Ureter (tissue), 1 donor: ENCODE measurements at places on chromosomes 11 and 22. TPM values are rescaled to one million over a fixed set of nuclear protein-coding genes. Genes with fewer than 3 reads are reported as not detected.

The P2RY2 gene
- total RNA-seq, result 20.2 TPM

GRCh38 chr11:72581067-72581466, 93.2 kb downstream of the PDE2A start:
- no peak for DNase-seq

- DNase-seq, result no peak
These were observed 40.4 kb downstream of the SMIM38 start for GRCh38 chr11:69195824-69196782.

The NEU3 gene
- 10.9 TPM for total RNA-seq

The ZC3H12C gene
- 19.1 TPM for total RNA-seq

- no peak for DNase-seq
These were observed 1328.7 kb upstream of the RAG2 start for GRCh38 chr11:37926772-37927171.

GRCh38 chr22:46212195-46212594, 37.9 kb downstream of the CDPF1 start:
- DNase-seq, result no peak

- no peak for DNase-seq
These were observed 3.4 kb upstream of the PIM3 start for GRCh38 chr22:49956914-49957825.

DNA sequence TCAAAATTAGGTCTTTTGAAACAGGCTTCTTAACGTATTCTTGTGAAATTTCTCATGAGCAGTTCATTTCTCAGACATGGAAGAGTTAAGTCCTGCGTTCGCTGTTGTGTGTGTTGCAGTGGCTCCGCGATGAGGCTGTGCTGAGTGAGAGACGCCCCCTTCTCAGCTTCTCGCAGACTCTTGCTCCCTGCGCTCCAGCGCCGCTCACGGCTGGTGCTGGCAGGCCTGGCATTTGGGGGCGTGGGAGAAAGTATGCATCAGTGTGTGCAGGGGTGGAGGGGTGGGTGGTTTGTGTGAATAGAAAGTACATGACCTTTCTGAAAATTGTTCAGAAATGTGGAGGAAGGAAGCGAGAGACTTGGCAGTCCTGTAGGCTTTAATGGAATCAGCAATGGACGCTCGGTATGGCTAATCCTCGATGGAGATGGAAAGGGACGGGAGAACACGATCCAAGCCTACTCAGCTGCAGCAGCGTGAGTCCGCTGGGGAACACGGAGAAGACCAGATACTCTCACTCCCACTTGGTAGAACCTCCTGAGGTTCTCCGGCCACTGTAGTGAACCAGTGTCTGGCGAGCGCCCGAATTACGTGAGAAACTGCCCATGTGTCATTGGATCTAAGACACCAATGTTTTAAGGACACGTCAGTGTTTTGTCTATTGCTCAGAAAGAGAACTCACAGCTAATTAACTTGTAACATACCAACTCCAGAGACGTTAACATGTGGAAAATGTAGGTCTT, 5.9 kb downstream of the TAB1 start:
- DNase-seq, result no peak

- no peak for DNase-seq
These were observed 11.6 kb upstream of the RTN4R start for GRCh38 chr22:20279662-20280134.

DNA sequence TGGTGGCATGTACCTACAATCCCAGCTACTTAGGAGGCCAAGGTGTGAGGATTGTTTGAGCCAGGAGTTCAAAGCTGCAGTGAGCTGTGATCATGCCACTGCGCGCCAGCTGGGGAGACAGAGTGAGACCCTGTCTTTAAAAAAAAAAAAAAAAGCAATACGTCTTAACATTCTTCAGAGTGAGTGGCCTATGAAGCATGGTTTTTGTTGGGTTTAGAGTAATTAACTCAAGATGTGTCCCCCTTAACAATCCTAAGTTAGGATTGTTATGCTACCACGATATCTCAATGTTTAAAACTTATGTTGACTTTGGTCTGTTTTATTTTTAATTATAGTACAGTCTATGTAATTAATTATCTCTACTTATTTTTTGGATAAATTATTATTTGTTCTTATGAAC, 156.1 kb downstream of the HIPK3 start:
- DNase-seq, result no peak

GRCh38 chr11:2927851-2928604, 1.2 kb downstream of the PHLDA2 start:
- no peak for DNase-seq

- no peak for DNase-seq
These were observed 34.2 kb downstream of the DNHD1 start for GRCh38 chr11:6531267-6531752.

GRCh38 chr22:37146051-37146385, 3.7 kb downstream of the IL2RB start:
- DNase-seq, result peak; percentile 69

GRCh38 chr11:1234771-1235305, 12.0 kb downstream of the MUC5B start:
- DNase-seq, result no peak

- no peak for DNase-seq
These were observed 48.7 kb downstream of the C11orf58 start for GRCh38 chr11:16787035-16787742.

The MGAT3 gene
- total RNA-seq, result 12.9 TPM

The CBLIF gene
- total RNA-seq, result not detected

The EIF3D gene
- 169 TPM for total RNA-seq

DNA sequence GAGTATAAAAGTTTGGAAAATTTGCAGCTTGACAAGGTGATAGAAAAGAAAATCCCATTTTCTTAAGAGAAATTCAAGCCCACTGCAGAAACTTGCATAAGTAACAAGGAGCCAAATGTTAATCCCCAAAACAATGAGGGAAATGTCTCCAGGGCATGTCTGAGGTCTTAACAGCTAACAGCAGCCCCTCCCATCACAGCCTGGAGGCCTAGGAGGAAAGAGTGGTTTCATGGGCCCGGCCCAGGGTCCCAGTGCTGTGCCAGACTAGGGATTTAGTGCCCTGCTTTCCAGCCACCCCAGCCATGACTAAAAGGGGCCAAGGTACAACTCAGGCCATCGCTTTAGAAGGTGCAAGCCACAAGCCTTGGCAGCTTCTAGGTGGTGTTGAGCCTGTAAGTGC, 123.7 kb upstream of the TRPC6 start:
- DNase-seq, result no peak

DNA sequence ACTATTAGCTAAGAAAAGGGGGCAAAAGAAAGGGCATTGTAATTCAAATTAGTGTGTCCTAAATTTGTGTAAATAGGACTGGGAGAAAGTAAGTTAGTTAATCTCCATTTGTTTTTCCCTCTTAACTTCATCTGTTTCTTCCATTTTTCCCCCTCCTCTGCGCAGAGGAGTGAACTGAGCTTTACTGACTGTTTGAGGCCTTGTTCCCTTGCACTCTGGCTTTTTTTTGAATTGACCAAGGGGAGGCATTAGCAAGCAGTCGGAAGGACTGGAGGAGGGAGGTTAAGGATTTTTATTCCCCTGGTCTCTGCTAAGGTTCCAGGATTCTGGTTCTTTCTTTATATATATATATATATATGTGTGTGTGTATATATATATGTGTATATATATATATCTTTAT, 15.2 kb upstream of the FANCF start:
- no peak for DNase-seq

DNA sequence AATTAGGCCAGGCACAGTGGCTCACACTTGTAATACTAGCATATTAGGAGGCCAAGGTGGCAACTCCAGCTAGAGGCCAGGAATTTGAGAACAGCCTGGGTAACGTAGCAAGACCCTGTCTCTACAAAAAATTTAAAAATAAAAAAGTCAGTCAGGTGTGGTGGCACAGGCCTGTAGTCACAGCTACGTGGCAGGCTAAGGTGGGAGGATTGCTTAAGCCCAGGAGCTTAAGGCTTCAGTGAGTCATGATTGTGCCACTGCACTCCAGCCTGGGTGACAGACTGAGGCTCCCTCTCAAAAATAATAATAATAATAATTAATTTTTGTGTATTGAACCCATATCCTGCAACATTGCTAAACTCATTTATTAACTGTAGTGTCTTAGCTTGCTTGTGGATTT, 15.3 kb upstream of the TRIM29 start:
- no peak for DNase-seq

The TMEM121B gene
- total RNA-seq, result 0.18 TPM

GRCh38 chr11:66725647-66726046, 3.4 kb downstream of the SPTBN2 start:
- DNase-seq, result no peak

GRCh38 chr11:17024924-17025323, 10.7 kb upstream of the PLEKHA7 start:
- DNase-seq, result no peak

- no peak for DNase-seq
These were observed 205.1 kb downstream of the SNX19 start for GRCh38 chr11:130711193-130711592.

The ASPHD2 gene
- total RNA-seq, result 1.4 TPM

GRCh38 chr11:102144357-102145355, 34.4 kb downstream of the YAP1 start:
- peak; percentile 57 for DNase-seq

GRCh38 chr11:33344611-33345010, 87.4 kb downstream of the HIPK3 start:
- DNase-seq, result no peak

The TEX54 gene
- total RNA-seq, result not detected

GRCh38 chr11:74730571-74731260, 510 bp downstream of the CHRDL2 start:
- DNase-seq, result no peak

GRCh38 chr11:22903782-22904181, 43.5 kb upstream of the CCDC179 start:
- no peak for DNase-seq

- DNase-seq, result no peak
These were observed 2.2 kb upstream of the GSTT4 start for GRCh38 chr22:24007253-24008021.

The OR52H1 gene
- total RNA-seq, result 0.73 TPM

GRCh38 chr22:44389926-44390612, 77.3 kb upstream of the SHISAL1 start:
- no peak for DNase-seq

DNA sequence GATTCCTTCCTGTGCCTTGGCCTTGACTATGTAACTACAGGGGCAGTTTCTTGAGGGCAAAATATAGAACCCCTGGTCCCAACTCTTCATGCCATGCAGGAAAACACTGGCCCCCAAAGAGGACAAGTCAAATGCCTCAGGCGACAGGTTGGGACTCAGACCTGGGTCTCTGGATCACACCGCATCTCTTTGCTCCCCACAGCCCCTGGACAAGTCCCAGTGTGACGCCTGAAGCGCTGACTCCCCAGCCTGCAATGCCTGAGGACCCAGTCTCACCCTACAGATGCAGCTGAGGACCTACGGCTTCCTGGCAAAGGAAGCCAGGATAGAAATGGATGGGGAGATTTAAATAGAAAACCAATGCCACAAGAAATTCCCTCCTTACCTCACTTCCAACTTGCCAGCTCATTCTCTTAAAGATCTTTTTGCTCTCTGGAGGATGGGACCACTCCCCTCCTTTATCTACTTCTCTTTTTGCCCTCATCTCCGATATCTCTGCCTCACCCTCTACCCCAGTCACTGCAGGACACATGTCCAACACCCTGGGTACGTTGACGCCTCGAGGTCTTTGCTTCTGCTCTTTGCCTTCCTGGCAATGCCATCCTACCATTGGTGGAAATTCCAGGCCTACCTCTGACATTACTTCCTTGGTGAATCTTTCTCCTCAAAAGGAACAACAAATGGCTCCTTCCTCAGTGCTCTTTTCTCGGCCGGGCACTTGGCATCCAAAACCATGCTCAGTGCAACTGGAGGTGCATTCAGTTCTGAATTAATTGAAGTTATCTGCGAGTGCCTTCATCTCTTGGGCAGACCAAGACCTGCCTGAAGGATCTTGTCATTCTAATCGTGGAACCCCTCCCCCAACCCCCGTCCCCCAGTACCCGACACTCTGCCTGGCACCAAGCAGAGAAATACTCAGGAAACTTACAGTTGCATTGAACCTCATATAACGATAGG, 2.0 kb upstream of the PRDM11 start:
- no peak for DNase-seq

GRCh38 chr11:131463649-131464425, 93.4 kb downstream of the NTM start:
- DNase-seq, result no peak

The TREH gene
- total RNA-seq, result 0.44 TPM

GRCh38 chr22:23984430-23984829, 4.5 kb downstream of the GSTT2 start:
- peak; percentile 80 for DNase-seq

GRCh38 chr11:93589347-93589746, 46.2 kb upstream of the SMCO4 start:
- DNase-seq, result no peak
